ENCODE measurements at places on chromosomes 3 and 15.

- DNase-seq, result no peak
Observed at GRCh38 chr15:57867970-57868798, 161.7 kb downstream of the POLR2M start.

GRCh38 chr3:119145500-119146167 lies at the start of gene TEX55:
Gene TEX55, plus strand, starts transcription at chr3:119146165. Its CDS starts 25 bp downstream, at chr3:119146190.
- no peak for DNase-seq

DNA sequence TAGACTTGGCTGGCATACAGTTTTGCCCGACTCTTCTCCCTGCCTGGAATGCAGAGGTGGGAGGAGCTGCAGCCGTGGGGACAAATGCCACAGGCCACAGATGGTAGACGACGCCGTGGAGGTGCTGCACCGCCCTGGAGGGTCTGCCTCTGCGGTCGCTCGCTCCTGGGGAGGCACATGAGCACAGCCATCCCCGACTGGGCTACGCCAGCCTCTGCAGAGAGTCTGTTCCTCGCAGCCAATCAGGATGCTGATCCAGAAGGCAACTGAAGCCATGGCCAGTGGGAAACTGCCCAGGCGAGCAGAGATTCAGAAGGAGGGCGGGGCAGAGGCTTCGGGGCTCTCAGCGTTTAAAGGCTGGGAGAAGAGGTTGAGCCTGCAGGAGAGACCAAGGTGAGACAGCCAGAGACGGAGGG lies 11.9 kb upstream of the LRRC15 start:
- DNase-seq, result no peak

DNA sequence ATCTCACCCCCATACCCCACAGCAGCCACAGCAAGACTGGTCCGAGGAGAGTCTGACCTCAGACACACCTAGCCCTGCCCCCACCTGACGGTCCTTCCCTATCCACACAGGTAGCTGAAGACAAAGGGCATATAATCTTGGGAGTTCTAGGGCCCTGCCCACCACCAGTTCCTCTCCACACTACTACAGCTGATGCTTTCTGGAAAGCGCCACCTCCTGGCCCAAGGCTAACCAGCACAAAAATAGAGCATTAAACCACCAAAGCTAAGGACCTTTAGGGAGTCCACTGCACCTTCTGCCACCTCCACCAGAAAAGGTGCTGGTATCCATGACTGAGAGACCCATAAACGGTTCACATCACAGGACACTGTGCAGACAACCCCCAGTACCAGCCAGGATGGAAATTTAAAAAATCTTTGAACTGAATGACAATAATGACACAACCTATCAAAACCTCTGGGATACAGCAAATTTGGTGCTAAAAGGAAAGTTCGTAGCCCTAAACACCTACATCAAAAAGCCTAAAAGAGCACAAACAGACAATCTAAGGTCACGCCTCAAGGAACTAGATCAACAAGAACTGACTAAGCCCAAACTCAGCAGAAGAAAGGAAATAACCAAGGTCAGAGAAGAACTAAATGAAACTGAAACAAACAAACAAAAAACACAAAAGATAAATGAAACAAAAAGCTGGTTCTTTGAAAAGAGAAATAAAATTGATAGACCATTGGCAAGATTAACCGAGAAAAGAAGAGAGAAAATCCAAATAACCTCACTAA lies 122.1 kb upstream of the TPRG1 start:
- no peak for DNase-seq

GRCh38 chr3:66603151-66603611 lies 102.4 kb upstream of the LRIG1 start:
- no peak for DNase-seq

- no peak for DNase-seq
Observed at GRCh38 chr3:65126527-65127410, 439.0 kb upstream of the ADAMTS9 start.

DNA sequence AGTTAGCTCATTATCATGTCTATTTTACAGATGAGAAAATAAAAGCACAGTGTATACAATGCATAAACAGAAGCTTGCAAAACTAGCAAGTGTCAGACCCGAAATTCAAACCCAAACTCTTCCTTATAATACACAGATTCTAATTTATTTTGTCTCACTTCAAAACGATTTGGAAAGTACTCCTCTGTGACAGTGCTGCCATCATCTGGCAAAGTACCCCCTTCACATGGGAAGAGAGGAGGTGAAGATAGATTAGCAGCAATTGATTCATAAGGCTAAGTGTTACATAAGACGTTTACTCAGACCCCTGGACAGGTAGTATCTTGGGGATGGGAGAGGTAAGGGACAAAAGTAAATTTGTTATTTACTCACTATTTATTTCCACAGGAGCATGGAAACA lies 744.0 kb upstream of the SGO1 start:
- DNase-seq, result no peak

DNA sequence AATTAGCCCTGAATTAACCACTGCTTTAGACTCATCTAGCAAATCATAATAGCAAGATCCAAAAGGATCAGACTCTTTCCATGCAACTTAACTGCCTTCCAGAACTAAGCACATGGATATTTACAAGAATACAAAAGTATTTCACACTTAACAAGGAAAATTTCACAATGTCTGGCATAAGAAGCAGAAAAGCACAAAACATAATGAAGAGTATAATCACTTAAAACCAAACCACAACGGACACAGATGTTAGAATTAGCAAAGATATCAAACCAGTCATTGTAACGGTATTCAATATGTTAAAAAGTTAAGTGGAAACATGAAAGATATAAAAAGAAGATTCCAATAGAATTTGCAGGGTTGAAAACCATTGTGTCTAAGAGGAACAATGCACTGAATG lies 51.5 kb upstream of the COL6A6 start:
- no peak for DNase-seq

DNA sequence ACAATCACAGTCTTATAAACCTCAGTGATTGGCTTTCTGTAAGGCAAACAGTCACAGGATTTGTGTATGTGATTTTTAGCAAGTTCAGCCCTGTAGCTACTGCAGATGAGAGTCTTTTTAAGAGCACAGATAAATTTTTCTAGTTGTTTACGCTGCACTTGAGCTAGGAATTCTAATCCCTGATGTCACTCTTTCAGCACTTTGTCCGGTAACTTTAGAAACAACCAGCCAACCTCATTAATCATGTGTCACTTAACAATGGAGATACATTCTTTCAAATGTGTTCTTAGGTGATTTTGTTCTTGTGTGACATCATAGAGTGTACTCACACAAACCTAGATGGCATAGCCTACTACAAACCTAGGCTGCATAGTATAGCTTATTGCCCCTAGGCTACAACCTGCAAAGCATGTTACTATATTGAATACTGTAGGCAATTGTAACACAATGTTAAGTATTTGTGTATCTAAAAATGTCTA lies 36.8 kb upstream of the GOLGA6L2 start:
- DNase-seq, result no peak

DNA sequence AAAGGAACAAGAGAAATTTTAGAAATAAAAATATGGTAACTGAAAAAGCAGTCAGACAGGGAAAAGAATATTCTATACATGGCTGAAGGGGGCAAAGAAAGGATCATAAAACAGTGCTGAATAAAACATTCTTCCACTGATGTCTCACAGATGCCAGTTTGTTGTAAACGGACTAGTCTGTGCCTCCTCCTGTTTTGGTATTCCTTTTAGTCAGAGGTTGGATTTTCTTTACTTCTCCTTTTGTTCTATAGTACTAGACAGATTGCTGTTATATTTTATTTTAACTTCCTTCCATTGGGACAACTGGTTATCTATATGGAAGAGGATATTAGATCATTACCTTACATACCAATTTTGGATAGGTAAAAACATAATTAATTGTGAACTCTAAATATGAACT lies 16.0 kb upstream of the GNB5 start:
- no peak for DNase-seq

DNA sequence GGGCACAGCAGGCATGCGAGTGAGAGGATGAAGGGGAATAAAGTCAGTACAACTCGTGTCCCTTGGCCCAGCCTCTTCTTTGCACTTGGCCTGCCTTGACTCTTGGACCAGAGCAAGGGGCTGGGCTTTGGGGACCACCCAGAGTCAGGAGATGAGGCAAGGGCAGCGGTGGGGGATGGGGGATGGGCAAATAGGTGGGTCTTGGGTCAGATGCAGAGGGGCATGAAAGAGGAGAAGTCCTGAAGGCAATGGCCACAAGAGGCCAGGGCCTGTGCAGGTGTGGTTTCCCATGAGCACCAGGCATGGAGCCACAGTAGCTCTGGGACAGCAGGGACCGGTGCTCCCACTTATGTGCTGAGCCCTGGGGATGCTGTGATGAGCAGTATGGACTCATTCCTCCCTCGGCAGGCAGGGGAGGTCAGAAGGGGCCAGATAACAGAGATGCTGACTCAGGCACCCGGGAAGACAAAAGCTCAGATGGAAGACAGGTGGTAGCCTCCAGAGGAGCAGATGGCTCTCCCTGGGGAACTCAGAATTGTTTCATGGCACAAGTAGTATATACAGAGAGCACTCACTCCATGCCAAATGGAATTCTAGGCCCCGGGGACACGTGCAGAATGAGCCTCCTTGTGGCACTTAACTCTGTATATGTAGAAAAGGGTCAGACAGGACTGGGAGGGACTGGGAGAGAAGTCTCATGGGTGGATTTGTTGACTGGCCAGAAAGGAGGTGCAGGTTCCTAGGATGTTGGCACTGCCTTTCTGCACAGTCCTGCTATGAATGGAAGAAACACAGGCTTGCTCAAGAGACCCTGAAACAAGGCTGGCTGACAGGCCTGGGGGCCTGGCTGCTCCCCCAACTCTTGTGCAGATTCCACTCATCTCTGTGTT lies 14.3 kb downstream of the ZBTB47 start:
- DNase-seq, result no peak

GRCh38 chr3:52119099-52119498 lies 35.1 kb downstream of the POC1A start:
- DNase-seq, result no peak

GRCh38 chr15:72113347-72114031 lies 4.5 kb downstream of the MYO9A start:
- DNase-seq, result no peak

DNA sequence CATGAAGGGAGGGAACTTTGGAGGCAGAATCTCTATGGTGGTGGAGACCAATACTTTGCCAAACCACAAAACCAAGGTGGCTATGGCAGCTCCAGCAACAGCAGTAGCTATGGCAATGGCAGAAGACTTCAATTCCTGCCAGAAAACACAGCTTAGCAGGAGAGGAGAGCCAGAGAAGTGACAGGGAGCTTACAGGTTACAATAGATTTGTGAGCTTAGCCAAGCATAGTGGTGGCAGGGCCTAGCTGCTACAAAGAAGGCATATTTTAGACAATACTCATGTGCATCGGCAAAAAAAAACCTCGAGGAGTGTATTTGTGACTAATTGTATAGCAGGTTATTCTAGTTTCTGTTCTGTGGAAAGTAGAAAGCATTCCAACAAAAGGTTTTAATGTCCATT lies 6.4 kb upstream of the CSTA start:
- no peak for DNase-seq

DNA sequence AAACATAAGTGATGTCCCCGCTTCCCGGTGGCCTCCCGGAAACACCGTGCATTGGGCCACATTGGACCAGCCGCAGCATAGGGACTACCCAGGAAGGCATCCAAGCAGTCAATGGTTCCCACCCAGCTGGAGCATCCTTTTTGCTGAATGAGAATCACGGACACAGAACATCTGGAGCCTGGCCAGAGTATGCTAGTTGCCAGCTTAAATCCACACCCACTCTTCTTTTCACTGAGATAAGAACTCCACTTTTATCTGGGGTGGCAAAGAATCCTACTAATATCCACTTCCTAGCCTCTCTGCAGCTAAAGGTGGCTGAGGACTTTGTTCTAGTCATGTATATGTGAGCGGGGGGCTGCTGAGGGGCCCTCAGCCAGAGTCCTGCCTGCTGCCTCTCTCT lies 95.2 kb upstream of the PLXNA1 start:
- DNase-seq, result no peak

- DNase-seq, result no peak
Observed at GRCh38 chr3:126704494-126705214, 614 bp downstream of the CHCHD6 start.

DNA sequence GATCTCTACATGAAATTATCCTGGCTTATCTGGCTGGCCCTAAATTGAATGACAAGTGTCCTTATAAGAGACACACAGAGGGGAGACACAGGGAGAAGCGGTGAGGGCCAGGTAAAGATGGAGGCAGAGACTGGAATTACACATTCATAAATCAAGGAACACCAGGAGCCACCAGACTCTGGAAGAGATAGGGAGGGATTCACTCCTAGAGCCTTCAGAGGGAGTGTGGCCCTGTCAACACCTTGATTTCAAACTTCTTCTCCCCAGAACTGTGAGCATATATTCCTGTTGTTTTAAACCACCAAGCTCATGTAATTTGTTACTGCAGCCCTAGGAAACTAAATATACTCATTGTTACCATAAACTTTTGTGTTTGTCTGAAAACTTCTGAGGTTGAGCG lies 193.7 kb downstream of the THRB start:
- DNase-seq, result no peak

- no peak for DNase-seq
Observed at GRCh38 chr3:167866331-167866730, 130.8 kb downstream of the SERPINI1 start.

DNA sequence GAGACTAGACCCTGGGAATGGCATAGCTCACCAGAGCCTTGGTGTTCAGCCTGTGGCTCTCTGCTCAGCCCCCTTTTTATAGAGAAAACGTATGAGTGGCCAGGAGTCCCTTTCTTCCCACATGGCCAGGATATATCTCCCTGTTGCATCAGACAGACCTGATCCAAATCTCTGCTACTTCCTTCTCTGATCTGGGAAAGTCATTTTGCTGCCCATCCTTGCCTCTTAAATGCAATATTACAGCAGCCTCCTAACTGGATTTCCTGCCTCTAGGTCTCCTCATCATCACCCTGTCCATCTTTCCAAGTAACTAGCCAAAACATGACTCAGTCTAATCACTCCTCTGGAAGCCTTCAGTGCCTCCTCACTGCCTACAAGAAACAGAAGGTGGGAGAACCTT lies 42.9 kb downstream of the CTDSPL start:
- no peak for DNase-seq

DNA sequence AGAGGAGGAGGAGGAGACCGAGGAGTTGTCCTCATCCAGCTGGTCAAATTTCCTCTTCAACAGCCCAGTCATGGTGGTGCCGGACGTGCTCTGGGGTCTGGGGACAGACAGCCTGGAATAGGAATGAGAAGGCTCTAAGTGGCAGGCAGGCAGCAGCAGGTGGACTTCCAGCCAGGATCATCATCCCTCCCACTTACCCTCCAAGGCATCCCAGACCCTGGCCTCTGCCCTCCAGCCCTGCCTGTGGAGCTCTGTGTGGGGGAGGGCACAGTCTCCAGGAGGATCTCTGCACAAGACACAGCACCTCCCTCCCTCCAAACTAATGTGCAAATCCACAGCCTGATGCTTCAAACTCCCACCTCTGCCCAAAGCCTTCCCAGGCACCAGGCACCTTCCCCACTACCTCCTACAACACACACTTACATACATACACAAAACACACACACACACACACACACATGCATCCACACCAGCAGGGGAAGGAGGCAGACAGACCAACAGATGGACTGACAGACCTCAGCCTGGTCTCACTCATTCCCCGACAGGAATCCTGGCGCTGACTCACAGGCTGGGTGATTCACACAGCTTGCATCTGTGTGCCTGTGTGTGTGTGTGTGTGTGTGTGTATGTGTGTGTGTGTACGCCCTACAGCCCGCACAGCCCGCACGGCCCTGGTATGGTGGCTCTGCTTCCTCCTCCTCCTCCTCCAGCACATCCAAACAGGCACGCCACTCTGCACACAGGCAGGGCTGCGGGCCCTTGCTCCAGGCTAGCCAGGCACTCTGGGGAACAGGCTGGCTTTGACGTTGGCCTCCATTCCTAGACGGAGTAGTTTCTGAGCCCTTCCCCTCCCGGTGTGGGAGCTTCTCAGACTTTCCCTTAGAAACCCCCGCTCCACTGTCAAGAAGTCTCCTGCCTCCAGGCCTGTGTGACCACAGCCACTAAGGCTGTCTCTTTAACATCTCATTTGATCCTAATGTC lies 6.5 kb downstream of the CSRNP1 start:
- no peak for DNase-seq
